Islet precursor cell (in vitro differentiated cells): ENCODE measurements at places on chromosomes 2 and 18.

DNA sequence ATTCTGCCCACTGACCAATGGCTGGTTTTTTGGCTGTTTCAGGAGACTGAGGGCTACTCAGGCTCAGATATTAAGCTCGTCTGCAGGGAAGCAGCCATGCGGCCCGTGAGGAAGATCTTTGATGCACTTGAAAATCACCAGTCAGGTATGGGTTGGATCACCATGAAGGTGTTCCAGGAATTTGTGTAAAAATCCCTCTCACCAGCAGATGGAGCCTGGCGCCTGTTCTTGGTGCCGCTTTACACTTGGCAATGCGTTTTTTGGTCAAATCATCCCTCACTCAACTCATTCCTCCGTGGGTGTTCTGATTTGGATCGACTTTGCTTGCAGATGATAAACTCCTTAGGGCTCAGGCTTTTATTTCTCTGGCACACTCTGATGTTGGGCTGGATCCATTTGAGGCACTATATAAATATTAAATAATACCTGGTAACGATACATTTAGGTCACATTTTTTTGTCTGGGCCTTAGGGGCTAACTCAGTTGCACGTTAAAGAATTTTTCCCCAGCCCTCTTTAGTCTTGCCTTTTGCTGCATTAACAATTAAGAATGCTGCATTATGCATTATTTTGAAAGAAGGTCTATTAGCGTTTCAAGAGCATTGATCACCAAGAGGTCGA lies 50.0 kb downstream of the HDHD2 start:
- DNase-seq: peak; percentile 91

DNA sequence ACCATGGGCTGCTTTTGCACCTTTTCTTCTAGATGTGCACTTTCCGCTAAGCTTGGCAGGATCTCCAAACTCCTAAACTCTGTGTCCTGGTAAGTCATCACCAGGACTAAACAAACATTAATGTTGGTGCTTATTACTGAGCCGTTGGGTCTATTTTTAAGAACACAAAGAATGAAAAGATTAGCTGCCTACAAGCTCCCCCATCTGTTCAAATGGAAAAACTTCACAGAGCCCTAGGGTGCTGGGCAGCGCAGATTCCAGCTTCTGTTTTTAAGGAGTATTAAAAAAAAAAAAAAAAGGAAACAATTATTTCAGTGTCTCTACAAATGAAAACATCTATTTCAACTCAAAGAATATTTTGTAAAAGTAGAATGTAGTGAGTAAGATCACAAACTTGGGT lies 97.8 kb upstream of the AQP4 start:
- DNase-seq: no peak

DNA sequence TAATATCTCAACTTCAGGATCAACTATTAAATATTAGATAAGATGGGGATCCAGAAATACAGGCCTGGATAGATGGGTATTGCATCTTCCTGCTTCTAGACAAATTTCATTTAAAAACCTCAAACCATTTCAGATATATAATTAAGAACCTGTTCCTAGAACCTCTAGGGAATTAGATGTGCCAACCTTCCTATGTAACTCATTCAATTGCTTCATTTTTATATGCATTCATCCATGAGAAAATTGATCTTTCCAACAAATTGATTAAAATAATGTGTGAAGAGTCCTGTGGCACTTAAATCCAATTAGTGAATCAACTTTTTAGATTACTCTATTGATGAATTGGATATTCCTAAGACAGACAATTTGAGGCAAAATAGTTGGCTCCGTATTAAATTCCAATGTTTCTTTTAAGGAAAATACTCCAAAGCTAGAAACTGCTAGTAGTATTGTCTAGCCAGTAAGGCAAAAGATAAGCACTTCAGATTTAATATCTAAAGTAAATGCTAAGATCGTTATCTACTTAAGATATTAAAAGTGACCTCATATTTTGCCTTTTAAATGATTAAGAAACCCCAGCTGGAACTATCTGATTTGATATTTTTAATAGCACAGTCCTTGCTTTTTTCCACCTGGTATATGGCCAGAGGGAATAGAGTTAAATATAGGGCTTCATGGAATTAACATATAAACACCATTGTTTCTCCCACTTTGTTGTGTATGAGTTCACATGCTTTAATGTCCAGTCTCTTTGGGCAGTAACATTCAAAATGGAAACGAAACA lies 35.8 kb downstream of the DARS1 start:
- no peak for DNase-seq

DNA sequence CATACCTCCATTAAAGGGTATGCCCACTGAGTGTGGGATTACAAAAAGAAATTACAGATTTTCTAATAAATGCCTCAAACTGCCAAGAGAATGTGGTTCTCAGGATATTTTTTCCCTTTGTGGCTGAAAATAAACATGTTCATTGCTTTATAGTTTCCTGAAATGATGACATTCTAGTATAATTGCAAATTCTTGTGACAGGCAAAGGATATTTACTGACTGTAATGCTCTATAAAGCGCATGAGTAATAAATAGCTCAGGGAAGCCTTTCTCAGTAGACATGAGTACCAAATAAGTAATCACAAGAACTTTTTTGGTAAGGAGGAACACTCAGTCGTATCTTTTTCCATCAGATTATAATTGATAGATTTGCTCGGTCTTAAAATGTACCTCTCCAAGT lies 72.3 kb downstream of the FTCDNL1 start:
- DNase-seq: no peak

- DNase-seq: no peak
Measured at GRCh38 chr2:134707330-134707676, 11.5 kb downstream of the TMEM163 start.

DNA sequence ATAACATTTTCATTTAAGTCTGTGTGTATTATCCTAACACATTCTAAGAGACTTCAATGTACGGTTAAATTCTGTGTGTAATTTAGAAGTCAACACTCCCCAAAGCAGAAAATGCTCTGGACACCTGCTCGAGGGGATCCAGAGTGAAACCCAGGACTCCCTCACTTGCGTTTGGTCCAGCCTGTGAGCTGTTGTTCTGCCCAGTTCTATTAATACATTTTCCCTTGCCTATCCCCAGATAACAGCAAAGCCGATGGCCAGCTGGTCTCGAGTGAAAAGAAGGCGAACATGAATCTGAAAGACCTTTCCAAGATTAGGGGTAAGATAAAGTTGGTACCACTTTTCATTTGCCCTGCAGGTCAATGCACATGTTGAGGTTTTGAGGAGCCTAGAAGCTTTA lies 31.0 kb upstream of the SP100 start:
- DNase-seq: no peak

DNA sequence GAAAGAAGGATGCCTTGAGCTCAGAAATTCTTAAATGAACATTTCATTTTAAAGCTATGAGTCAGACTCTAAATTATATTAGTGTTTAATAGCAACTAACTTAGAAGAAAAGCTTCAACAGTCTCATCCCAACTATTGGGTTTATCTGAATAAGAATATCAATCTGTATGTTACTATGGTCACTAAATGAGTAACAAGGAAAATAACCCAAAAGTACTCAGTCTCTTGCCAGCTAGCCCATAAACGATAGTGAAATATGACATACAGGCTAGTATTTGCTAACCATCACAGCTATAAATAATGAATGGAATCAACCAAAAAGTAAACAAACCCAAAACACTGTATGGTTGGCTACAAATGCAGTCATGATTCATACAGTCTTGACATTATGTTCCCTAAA lies 174.9 kb downstream of the RAB3GAP1 start:
- no peak for DNase-seq

DNA sequence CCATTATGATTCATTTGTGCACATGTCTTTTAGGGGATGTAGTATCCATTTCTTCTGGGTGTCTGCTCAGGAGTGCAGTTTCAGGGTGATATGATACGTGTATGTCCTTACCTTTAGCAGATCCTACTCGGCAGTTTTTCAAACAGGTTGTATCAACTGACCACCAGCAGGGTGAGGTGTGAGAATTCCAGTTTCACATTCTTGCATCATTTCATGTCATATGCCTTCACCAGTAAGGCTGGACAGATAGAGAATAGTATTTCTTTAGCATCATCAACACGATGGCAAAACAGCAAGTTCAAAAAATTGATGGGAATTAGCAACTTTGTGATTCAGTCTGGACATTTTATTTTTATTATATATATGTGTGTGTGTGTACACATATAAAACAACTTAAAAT lies 230.0 kb upstream of the TPO start:
- DNase-seq: no peak

- DNase-seq: no peak
Measured at GRCh38 chr2:145068509-145068908, 548.6 kb upstream of the ZEB2 start.

- no peak for DNase-seq
Measured at GRCh38 chr2:209806318-209806717, 34.7 kb downstream of the UNC80 start.

- no peak for DNase-seq
Measured at GRCh38 chr18:59035591-59035990, 104.1 kb upstream of the SEC11C start.

DNA sequence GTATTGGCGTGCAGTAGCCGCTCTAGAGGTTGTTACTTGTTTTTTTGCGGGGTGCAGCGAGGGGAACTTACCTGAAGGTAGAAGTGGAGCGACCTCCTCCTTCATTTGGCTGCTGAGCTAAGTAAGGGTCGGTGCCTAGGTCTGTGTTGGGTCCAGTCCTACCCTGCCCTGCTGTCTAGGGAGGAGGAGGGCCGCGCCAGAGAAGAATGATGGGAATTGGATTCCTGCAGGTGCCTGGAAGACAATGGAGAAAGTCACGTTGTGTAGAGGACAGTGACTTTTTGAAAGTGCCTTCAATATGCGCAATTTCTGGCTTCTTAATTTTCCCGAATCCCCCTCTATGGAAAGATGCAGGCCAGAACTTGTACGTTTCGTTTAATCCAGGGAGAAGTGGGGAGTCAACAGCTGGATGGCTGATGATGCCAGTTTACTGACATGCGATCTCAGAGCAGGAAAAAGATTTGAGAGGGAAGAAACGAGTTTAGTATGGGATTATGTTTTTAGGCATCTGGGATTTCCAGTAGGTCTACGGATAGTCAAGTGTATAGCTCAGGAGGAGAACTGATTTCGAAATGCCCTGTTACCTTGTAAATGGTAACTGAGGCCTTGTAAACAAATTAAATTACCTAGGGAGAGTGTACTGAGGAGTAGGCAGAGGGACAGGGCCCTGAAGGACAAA lies 653 bp downstream of the MRPS9 start:
- no peak for DNase-seq

GRCh38 chr2:5007596-5007995 lies 684.6 kb upstream of the SOX11 start:
- no peak for DNase-seq

- DNase-seq: no peak
Measured at GRCh38 chr18:75544496-75544895, 117.0 kb upstream of the SMIM21 start.

DNA sequence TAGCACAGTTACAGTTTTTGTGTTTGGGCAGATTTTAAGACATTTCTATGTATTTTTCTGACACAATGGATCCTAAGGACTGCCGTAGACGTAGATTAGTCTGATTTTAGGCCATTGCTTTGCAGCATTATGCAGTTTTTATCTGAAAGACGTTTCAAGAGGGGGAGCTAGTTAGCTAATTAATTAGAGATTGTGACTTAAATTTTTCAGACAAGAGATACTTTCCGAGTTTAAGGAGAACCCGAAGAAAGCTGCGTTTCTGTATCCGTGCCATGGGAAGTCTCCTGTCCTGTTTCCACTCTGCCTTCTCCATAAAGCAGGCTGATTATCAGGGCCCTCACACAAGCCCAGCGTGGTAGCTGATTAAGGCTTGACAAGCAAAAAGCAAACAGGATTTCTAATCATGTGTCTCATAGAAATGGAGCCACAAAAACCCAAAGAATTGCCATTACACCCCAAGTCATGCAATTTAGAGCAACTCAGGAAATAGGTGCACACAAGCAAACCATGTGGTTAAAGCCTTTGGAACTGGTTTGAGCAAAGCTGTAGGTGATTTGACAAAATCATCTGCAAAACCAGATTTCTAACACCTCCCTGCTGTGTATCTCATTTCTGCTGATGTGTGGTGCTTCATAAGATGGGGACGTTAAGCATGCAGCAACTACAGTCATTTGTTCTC lies 808.1 kb downstream of the RNF144A start:
- DNase-seq: no peak

GRCh38 chr2:103734911-103735310 lies 973.1 kb downstream of the TMEM182 start:
- DNase-seq: no peak

- DNase-seq: no peak
Measured at GRCh38 chr2:241451840-241452506, 56.4 kb downstream of the STK25 start.

- DNase-seq: no peak
Measured at GRCh38 chr2:70525032-70525431, 28.6 kb downstream of the TGFA start.

- no peak for DNase-seq
Measured at GRCh38 chr2:228017784-228018183, 146.4 kb downstream of the DAW1 start.

GRCh38 chr2:85706063-85706462 lies 11.9 kb downstream of the GNLY start:
- peak; percentile 43 for DNase-seq

- no peak for DNase-seq
Measured at GRCh38 chr2:215435280-215435869, 493 bp downstream of the FN1 start.

DNA sequence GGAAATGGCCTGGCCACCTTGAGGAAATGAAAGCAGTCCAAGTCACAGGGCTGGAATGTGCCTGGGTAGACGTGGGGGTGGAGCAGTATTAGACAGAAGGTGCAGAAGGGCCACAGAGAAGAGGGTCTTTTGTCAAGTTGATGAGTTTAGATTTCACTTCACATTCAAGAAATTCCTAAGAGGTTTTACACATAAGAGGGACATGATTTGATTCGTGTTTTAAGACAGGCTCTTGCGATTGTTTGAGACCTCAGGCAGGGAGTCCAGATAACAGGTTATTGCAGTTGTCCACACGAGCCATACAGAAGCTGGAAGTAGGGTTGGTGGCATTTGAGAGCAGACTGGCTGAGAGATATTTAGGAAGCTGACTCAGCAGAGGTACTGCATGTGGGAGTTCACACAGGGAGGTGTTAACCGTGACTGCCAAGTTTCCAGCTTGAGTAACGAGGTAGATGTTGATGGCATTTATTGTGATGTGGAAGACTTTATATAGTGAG lies 64.6 kb downstream of the NEB start:
- peak; percentile 80 for DNase-seq

- peak; percentile 51 for DNase-seq
Measured at GRCh38 chr2:181372646-181373040, 84.5 kb upstream of the ITGA4 start.

DNA sequence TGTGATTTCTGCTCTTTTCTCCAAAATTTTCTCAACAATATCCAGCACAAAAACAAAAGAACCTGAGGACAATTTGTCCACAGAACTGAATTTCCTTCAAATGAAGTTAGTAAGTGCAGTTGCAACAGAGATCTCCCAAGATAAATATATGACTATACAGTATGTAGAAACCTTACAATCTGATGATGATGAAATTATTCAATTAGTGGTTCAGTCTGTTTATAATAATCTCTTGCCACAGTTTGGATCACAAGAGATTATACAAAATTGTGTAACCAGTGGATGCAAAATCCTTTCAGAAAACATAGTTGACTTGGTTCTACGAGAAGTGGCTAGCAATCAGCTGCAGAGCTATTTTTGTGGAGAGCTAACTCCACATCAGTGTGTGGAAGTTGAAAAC lies 68.7 kb downstream of the FSIP2 start:
- DNase-seq: no peak
